ENCODE measurements at places on chromosomes 7 and 10. TPM values are rescaled to one million over a fixed set of nuclear protein-coding genes. Genes with fewer than 3 reads are reported as not detected.

DNA sequence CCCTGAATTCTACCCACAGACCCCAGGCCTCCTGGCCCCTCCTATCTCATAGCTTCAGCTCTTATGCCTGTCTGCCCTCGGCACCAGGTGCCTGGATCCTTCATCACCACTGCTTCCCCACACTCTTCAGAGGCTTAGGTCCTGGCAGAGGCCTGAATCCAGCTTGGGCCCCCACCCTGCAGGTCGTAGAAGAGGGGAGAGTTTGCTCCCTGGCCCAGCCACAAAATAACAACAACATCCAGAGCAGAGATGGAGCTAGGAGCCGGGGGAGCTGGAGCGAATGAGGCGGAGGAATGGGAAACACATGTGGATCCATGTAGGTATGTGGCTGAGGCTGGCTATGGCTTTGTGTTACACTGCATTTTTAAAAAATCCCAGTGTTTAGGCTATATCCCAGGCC lies 7.8 kb upstream of the OPN4 start:
- no peak for DNase-seq

Gene RARRES2
- not detected for total RNA-seq

DNA sequence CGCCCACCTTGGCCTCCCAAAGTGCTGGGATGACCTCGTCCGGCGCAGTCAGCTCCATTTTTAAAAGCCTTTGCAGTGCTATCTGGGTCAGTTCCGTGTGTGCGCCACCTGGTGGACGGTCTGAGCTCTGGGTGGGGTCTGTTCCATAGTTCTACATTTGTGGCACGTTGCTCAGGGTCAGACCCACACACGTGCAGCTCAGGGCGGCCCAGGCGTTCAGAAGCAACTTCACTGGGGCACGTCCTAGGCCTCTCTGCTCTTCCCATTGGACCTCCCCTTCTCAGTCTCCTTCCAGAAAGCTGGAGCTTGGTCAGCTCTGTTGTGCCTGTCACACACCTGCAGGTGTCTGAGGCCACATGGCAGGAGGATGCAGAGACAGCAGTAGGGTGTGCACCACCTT lies 137.9 kb downstream of the DNAJB6 start:
- DNase-seq, result peak; percentile 85

GRCh38 chr7:155699180-155699579 lies 54.7 kb downstream of the RBM33 start:
- DNase-seq, result no peak

Gene SPDYE1
- total RNA-seq, result not detected

Gene UTF1
- not detected for total RNA-seq

All from osteocyte (in vitro differentiated cells).